Kidney glomerular epithelial cell (primary cell): ENCODE measurements at places on chromosomes 2 and 18.

- DNase-seq = peak; percentile 24
These were observed 51.8 kb downstream of the WDR7 start for GRCh38 chr18:56702946-56703345.

DNA sequence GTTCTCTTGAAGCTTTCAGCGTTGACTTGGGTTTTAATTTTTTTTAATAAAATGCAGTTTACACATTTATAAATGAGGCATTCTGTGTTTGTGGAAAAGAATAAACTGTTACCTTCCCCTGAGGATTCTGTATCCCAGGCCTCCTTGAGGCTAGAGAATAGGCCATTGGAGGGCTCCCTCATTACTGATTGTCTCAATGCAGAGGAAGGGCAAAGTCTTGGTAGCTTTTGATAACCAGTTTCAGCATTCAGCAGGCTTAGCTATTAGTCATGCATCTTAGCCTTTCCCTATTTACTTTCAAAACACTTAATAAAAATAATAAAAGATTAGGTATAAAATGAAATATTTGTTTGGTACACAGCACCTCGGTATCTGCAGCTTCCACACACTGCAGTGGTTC, 58.1 kb upstream of the OTX1 start:
- DNase-seq = no peak

DNA sequence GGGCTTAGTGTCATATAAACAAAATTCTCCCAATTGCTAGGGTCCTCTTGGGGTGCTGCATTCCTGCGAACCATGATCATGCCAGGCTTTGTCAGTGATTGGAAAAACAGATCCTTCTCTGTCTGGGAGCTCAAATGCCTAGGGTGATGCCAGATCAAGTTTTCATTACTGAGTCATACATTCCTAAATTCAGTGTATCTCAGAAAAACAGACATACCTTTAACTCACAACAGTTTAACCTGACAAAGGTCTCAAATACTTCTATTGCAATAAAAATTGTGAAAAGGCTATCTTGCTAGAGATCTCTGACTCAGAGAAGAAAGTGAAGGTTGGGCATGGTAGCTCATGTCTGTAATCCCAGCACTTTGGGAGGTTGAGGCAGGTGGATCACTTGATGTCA, 86.9 kb downstream of the SH3YL1 start:
- peak; percentile 55 for DNase-seq

- no peak for DNase-seq
These were observed 44.2 kb upstream of the ARL5A start for GRCh38 chr2:151872463-151872862.

DNA sequence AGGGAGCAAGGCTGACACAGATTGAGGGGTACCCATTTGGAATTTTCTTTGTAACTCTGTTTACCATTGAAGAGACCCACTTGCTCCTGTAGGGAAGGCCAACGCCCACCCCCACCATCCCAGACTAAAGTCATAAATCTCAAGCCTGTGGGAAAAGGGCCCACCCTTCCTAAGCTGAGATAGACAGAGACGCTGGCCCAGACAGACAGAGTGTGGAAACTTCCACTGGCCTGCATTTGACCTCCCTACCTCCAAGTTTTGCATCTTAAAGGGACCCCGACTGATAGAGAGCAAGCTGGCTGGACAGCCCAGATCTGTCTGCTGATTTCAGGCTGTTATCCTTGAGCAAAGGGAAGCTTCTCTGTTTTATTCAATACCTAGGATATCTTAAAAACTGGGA, 48.2 kb upstream of the SLC14A2 start:
- no peak for DNase-seq

DNA sequence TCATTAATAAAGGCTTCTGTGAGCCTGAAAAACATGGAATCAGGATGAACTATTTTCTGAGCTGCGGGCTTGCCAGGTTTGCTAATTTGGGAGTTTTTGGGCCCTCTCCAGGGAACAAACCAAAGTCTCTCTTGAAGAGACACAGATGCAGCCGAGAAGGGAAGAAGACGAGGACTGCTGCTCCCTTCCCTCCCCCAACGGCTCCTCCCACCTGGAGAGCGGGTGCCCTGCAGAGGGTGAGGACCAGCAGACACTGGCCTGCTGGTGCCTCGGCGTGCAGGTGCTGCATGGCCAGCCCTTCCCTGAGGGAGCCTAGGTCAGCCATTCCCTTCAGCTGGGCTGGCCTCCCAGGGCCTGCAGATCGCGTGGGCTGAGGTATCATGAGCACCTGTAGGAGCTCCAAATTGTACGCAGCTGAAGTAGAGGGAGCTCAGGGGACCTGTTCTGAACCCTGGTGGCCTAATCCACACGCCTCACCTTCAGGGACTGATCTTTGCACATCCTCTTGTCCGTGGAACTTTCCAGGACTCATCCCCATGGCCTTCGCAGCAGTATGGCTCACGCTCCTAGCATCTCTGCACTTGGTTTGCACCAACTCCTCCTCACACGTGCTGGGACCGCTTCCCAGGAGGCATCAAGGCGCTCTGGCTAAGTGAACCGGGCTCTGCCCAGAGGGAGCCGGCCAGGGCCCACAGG, 19.5 kb downstream of the EMX1 start:
- no peak for DNase-seq
